8988T (cell line): ENCODE measurements at places on chromosomes 7 and 10.

DNA sequence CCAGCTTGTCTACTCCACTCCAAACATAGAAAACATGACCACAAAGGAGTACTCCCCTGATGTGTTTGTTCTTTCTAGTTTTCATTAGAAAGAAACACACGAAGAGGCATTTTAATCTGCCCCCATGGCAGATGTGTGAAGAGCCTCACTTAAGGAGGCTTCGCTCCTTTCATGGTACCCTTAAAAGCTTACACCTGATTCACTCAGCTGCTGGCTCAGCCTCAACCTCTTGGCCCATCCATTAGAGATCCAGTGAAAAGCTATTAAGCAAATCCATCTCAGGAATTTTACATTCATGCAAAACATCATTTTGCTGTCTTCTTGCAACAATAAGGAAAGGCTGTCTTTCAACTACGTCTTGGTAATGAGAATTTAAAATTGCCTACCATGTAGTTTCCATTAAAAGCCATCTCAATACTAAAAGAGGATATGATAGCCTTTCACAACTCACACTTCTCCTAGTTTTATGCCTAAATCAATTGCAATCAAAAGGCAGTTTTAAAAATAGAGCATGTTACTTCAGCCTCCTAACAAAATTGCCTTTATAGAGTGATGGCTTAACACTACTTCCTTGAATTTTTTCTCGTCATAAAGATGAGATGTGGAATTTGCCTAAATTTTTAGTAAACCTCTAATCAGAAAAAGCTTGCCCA lies 22.7 kb downstream of the MACC1 start:
- no peak for DNase-seq

GRCh38 chr10:112834751-112835181 lies 115.3 kb upstream of the TCF7L2 start:
- DNase-seq: no peak

DNA sequence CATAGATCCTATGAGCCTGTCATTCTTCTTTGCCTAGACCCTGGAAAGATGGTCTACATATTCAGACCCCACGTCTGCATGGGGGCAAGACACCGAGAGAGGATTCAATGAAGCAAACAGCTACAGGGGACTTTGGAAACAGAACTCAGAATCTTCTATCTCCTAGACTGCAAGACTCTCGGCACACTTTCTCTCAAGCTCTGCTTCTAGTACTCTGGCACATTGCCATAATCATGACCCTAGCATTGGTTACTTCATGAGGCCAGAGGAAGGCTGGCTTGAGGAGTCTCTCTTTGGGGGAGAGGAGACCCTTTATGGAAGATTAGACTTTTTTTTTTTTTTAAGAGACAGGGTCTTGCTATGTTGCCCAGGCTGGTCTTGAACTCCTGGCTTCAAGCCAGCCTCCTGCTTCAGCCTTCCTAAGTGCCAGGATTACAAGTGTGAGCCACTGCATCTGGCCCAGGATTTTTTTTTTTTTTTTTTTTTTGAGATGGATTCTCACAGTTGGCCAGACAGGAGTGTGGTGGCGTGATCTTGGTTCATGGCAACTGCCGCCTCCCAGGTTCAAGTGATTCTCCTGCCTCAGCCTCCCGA lies 20.7 kb downstream of the CCDC3 start:
- no peak for DNase-seq

DNA sequence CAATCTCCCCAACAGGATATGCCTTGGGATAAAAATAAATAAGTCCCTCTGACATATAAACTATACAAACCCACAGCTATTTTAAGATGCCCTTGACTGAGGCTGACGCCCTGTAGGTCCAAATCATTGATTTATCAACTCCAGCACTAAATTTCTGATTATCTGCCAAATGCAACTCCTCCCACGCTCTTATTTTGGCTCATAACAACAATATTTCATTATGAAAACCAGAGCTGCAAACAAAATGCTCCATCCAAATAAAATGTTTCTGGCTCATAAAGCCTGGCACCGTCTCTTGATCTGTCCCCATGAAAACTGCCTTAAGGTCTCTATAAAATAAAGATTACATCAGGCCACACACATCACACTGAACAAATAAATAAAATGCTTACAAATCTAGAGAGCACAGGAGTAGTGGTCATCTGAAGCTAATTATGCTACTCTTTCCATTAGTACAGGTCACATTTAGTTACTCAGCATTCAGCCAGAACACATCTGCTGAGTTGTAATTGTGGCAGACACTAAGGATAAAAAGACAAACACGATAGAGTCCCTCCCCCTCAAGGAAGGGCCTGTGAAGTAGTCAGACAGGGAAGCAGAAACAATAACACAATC lies 28.8 kb downstream of the CACUL1 start:
- no peak for DNase-seq

DNA sequence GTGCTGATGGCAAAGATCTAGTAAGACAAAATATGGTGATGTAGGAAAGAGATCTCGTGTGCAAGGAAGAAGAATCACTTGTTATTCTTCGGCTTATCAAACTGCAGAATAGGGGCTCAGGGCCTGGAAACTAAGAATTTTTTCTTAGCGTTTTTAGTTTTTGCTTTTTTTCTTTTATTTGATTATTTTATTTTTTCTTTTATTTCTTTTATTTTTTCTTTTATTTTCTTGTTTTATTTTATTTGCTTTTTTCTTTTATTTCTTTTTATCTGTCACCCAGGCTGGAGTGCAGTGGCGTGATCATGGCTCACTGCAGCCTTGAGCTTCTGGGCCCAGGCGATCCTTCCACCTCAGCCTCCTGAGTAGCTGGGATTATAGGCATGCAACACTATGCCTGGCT lies 70.0 kb downstream of the ATRNL1 start:
- DNase-seq: no peak

- DNase-seq: no peak
Observed at GRCh38 chr10:5206799-5207198, 10.2 kb downstream of the AKR1C4 start.

DNA sequence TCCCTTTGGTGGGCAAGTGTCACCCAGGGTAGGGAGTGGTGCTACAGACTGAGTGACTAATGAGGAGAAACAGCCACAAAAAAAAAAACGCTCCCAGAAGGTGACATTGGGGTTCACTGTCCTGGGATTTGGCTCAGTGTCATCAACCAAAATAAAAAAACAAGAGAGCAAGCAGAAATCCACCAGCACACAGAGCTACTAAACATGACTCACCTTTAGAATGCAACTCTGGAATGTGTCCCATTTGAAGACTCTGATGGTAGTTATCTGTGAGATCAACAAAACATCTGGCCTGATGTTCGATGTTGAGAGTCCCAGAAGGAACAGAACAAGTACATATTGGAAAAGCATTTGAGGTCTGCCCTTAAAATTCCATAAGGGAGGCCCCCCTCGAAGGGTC lies 200.3 kb upstream of the LYZL2 start:
- DNase-seq: no peak

- peak; percentile 37 for DNase-seq
Observed at GRCh38 chr10:13001041-13001886, at the start of gene CCDC3. TSS of gene CCDC3 (minus strand) at chr10:13001713. CDS start at chr10:13001570, 143 bp downstream.

- no peak for DNase-seq
Observed at GRCh38 chr10:133062085-133062484, 25.6 kb upstream of the ADGRA1 start.

GRCh38 chr10:42952349-42952748 lies 124.5 kb upstream of the RET start:
- no peak for DNase-seq

DNA sequence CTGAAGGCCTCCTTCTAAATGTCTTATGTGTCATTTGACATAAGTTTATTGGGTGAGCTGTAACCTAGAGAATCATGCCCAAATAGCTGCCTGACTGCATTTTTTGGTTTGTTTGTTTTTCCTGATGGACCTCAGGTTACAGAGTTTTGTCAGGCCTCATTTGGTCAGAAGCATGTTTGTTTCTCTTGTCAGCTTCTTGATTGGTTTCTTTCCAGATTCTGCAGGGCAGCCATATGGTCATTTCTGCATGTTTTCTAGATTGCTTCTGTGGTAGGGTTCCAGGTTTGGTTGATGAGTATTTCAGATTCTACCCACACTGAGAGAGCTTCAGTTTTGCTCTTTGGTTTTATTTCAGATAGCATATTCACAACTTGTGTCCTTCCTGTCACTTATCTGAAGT lies 28.0 kb downstream of the GLCCI1 start:
- no peak for DNase-seq

DNA sequence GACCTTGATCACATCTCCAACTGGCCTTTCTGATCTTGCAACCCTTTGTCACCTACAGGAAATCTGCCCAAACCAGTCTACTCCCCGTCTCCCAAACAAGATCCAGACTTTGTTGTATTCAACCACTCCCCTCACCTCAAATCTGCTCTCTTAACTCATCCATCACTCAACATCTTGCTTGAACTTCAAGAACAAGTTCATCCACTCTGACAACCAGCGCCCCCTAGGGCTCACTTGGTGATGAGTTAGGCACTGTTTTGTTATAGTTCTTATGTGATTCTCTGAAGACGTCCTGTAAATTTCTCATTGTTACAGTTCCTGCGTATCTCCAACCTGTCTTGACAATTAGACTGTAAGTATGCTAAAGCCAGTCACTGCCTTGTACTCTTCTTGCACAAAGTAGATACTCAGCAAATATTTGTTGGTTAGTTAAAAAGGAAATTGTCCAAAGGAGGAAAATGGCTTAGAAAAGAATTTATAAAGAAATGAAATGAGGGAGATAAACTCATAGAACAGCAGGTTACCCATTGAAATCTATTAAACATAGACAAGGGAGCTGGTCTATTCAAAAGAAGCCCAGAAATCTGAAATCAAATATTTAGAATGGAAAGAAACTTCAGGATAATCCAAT lies 5.3 kb downstream of the FRMD4A start:
- no peak for DNase-seq

DNA sequence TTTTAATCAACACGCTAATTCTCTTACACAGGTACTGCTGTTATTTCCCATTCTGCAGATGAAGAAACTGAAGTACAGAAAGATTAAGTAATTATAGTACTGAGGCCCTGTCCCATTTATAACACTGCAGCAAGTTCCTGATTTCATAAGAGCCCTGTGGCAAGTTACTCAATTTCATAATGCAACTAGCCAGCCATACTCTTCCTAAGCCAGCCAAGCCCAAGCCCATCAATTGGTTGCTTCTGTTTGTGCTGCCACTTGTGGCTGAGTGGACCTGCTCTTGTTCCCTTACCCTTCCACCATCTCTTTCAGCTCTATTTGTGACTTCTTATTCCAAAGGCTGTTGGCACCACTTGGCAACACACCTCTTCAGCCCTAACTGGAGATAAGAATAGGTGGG lies 19.7 kb upstream of the PRPF18 start:
- no peak for DNase-seq

GRCh38 chr10:33623669-33624068 lies 289.2 kb upstream of the NRP1 start:
- no peak for DNase-seq

GRCh38 chr10:58400609-58401008 lies 15.4 kb downstream of the TFAM start:
- DNase-seq: no peak

DNA sequence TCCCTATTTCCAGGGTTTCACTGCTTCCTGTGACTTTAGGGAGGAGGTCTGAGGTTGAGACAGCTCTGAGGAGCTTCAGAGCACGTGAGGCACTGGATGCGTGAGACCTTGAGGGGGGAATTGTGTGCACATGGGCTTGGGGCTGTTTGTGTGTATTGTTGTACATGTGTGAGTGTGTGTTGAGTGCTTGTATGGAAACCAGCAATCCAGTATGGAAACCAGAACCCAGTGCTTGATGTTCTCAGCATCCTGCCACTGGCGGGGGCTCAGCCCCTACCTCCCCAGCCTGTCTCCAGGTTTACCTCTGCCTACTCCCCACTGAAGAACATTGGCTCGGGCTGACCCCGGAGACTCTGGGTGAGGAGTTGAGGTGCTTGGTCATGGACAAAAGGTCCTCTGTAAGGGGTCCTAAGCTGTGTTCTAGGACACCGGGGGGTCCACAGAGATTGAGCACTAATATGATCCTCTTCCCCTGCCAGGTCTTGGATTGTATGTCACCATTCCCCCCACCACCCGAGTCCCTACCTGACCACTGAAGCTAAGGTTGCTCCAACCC lies 20.8 kb downstream of the SFTPD start:
- no peak for DNase-seq

- DNase-seq: no peak
Observed at GRCh38 chr10:119469846-119470245, 72.7 kb downstream of the RGS10 start.

GRCh38 chr7:94813917-94814316 lies 93.5 kb upstream of the PPP1R9A start:
- DNase-seq: no peak

DNA sequence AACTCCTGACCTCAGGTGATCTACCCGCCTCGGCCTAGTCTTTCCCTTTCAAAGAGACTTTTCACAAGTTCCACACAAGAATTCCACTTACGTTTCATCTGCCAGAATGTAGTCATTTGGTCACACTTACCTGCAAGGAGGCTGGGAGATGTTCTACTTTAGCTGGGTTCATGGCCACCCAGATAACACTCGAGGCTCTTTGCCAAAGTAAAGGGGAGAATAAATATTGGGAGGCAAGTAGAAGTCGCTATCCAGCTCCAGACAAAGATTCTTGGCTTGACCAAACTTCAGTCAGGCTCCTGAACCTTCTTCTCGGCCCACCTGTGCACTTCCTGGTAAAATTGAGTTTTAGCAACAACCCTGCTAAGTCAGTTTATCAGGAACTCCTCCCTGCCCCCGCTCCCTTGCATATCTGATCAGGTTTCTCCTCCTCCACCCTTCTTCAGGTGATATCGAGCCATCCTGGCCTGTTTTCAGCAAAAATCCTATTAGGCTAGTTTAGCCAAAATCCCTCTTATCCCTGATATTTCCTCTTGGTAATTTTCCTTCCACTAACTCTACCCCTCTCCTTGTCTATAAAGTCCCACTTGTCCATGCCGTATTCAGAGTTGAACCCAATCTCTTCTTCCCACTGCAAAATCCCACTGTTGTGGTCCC lies 25.1 kb upstream of the SAMD8 start:
- no peak for DNase-seq

DNA sequence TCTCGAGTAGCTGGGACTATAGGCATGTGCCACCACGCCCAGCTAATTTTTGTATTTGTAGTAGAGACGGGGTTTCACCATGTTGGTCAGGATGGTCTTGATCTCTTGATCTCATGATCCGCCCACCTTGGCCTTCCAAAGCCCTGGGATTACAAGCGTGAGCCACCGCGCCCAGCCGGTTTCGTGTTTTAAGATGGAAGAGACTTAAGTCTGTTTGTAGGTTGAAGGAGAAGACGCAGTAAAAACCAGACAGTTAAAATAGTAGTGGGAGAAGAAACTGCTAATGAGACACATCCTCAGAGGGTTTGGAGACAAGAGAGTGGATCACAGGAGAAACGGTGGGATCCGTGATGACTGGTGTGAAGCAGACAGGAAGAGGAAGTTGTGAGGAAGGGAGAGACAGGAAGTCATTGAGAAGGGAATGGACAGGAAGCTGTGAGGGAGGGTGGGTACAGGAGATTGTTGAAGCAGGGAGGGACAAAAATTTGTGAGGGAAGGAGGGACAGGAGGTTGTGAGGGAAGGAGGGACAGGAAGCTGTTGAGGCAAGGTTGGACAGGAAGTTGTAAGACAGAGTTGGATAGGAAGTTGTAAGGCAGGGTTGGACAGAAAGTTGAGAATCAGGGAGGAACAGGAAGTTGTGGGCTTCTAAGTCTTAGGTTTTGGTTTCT lies 115.5 kb downstream of the WDFY4 start:
- no peak for DNase-seq

GRCh38 chr7:55770778-55771177 lies 91.8 kb downstream of the SEPTIN14 start:
- DNase-seq: no peak

GRCh38 chr7:116824449-116824848 lies 37.9 kb upstream of the CAPZA2 start:
- no peak for DNase-seq
